Stimulated activated CD8-positive, alpha-beta memory T cell treated with anti-CD3 and anti-CD28 coated beads, Interleukin-4, amount 100 ng/mL, for 1 hour (primary cell): ENCODE measurements at places on chromosomes 16 and 17.

DNA sequence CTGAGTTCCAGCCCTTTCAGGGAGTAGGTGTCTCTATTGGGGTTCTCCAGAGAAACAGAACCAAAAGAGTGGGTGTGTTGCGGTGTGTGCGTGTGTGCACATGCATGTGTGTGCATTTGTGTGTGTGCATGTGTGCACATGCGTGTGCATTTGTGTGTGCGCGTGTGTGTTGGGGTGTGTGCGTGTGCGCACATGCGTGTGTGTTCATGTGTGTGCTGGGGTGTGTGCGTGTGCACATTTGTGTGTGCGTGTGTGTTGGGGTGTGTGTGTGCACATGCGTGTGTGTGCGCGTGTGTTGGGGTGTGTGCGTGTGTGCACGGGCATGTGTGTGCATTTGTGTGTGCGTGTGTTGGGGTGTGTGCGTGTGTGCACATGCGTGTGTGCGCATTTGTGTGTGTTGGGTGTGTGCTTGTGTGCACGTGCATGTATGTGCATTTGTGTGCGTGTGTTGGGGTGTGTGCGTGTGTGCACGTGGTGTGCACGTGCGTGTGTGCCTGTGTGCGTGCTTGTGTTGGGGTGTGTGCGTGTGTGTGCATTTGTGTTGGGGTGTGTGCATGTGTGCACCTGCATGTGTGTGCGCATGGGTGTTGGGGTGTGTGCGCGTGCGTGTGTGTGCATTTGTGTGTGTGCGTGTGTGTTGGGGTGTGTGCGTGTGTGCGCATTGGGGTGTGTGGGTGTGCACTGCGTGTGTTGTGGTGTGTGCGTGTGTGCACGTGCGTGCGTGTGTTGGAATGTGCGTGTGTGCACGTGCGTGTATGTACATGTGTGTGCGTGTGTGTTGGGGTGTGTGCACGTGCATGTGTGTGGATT is 38.4 kb upstream of the JPH3 start:
- no peak for DNase-seq

- no peak for DNase-seq
These were observed 11.4 kb downstream of the HSD3B7 start for GRCh38 chr16:30996324-30996984.

DNA sequence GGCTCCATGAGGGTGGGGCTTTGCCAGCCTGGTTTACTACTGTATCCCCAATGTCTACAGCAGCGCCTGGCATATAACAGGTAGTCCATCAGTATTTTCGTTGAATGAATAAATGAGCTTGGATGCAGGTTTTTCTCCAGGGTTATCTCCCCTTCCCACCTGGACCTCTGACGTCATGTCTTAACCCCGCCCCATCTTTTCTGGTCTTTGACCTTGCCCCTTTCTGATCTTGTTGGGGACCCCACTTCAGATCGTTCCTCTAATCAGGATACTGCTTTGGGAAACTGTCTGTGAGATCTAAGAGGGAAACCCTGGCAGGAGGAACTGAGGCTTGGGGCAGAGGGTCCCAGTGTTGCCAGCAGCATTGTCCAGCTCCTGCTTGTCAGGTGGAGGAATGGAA is 68.8 kb upstream of the GCSH start:
- no peak for DNase-seq

DNA sequence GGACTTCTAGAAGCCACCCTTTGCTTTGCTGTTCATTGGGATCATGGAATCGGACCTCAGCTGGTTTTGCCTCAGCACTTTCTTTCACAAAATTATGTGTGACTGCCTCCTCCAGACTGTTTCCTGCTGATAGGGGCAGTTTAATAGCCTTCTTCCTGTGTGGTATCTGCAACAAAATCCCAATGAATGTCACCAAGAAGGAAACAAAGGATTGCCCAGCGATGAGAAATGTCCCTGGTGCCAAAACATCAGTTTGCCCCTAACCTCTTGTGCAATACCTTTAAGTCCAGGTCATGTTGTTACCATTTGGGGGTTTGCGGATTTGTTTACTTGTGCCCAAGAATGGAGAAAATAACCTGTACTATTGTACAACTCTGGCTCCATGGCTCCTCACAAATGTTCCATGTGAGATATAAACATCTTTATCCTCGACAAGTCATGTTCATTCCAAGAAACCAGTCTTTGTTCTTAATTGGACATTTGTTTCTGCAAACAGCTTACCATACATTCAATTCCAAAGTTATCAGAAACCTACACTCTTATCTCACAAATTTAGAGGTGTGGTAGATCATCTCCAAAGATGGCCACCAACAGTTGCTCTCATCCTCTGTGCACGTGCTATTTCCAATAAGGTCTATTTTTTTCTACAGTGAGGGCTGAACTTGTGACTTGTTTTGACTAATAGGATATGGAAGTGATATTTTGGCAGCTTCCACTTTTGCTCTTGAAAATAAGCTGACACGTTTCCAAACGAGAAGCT is 14.8 kb downstream of the TAC4 start:
- no peak for DNase-seq

- no peak for DNase-seq
These were observed 154.8 kb upstream of the WSCD1 start for GRCh38 chr17:5915337-5915736.

GRCh38 chr17:34156401-34156740 is 98.7 kb upstream of the CCL2 start:
- no peak for DNase-seq

DNA sequence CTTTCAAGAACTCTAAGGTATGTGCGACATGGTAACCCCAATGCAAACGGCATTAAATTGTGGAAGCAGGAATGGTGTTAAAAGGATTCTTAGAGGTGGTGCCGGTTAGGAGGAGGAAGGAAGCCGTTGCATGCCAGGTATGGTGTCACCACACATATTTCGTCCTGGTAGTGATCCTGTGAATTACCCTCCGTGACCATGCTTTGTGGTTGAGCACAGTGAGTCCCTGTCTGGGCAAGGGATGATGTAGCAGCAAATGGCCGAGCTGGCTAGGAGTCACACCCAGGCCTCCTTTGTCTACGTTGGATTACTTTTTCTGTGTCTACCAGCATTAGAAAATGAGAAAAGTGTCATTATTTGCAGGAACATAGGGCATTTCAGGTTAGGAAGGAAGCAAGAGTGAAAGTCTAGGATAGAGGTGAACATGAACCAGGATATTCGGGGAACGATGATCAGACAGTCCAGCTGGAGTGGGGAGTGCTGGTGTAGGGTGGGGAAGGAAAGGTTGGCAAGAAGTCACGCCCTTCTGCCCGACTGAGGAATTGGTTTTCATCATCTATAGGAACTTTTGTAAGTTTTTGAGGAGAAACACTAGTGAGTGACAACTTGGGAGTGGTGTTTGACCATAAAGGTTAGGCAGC is 123.5 kb downstream of the PRKCA start:
- no peak for DNase-seq

DNA sequence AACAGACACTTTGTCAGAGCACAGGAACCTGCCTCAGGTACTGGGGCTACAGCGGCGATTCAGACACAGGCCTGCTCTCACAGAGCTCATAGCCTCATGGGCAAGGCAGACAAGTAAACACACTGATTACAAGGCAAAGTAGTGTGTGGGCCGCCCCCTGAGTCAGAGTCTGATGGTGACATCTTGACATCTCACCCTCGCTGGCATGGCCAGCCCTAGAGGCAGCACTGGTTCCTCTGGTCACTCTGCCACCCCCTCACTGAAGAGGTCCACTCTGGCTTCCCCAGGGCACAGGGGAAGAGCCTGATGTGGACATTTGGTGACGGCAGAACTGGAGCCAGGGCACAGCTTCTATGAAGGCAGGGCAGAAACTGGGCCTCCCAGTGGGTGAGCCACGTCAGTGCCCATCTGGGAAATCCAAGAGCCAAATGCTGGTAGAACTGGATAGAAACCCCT is 32.9 kb upstream of the TOB1 start:
- no peak for DNase-seq

DNA sequence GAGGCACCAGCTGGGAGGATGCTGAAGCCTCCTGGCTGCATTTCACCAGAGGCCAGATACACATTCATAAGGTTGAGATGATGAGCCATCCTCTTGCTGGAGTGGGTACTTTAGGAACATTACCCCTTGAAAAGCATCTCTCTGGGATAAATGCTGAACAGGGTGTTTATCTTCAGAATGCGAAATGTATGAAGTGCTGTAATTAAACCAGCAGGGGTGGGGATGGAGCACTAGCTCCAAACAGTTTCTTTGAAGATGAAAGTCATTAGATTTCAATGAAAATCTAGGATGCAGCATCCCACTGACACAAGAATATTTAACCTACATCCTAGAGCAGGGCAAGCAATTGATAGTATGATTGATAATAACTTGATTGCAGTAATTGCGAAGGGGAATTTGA is 158.1 kb downstream of the CYLD start:
- no peak for DNase-seq

DNA sequence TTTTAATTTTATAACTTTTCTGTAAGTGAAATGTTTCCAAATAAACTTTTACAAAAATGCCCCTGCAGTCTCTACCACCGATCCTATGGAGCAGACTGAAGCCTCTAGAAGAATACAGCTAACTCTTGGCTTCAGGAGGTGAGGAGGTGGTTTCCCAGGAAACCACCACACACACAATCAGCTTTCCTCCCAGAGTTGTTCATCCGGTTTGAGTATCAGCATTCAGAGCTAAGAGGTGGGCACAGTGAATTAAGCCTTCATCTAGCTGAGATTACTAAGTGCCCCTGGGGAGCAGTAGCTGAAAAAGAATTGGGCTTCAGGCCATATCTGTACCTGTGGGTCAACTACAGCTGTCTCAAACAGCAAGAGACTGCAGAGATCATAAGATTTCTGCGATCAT is 139.7 kb downstream of the AATF start:
- no peak for DNase-seq

DNA sequence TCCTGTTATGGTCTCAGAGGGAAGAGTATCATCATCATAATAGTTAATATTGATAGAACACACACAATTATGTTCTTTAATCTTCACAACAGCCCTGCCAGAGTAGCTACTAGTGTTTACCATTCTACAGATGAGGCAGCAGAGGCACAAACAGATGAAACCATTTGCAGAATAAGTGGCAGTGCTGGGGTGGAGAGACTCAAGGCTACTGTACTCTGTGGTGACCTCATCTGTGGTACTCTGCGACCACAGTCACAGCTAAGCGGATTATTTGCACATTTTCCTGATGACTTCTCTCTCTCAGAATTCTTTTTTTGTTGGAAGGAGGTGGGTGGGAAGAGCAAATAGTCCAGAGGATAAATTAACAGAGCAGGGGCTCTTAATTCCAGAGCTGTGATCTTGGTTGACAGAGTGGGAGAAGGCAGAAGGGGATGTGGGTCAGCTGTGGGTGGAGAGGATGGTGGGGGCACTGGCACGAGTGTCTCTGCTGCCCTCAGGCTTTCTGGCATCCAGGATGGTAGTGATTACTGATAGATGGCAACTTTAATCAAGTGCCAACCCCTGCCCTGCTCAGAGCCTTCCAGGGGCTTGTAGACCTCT is 41.8 kb downstream of the MRM1 start:
- no peak for DNase-seq

- no peak for DNase-seq
These were observed 1.2 kb upstream of the HSF4 start for GRCh38 chr16:67163164-67163998.

GRCh38 chr17:17944242-17944641 is 28.0 kb downstream of the TOM1L2 start:
- no peak for DNase-seq

DNA sequence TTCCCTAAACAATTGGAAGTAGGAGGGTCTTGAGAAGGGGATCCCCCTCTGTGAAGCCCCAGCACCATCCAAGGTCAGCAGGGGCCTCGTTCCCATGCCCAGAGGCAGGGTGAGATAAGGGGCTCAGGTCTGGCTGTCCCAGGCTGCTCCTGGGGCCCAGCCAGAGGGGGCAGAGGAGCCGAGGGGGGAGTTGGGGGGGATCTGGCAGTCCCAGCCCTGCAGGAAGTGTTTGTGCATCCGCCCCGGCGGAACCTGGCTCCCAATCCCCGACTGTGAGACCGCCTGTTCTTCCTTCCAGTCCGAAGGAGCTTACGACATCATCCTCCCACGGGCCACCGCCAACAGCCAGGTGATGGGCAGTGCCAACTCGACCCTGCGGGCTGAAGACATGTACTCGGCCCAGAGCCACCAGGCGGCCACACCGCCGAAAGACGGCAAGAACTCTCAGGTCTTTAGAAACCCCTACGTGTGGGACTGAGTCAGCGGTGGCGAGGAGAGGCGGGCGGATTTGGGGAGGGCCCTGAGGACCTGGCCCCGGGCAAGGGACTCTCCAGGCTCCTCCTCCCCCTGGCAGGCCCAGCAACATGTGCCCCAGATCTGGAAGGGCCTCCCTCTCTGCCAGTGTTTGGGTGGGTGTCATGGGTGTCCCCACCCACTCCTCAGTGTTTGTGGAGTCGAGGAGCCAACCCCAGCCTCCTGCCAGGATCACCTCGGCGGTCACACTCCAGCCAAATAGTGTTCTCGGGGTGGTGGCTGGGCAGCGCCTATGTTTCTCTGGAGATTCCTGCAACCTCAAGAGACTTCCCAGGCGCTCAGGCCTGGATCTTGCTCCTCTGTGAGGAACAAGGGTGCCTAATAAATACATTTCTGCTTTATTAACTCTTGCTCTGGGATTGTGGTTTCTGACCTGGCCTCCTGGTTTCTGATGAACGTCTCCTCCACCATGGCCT is 14.9 kb downstream of the GPRC5C start:
- no peak for DNase-seq

DNA sequence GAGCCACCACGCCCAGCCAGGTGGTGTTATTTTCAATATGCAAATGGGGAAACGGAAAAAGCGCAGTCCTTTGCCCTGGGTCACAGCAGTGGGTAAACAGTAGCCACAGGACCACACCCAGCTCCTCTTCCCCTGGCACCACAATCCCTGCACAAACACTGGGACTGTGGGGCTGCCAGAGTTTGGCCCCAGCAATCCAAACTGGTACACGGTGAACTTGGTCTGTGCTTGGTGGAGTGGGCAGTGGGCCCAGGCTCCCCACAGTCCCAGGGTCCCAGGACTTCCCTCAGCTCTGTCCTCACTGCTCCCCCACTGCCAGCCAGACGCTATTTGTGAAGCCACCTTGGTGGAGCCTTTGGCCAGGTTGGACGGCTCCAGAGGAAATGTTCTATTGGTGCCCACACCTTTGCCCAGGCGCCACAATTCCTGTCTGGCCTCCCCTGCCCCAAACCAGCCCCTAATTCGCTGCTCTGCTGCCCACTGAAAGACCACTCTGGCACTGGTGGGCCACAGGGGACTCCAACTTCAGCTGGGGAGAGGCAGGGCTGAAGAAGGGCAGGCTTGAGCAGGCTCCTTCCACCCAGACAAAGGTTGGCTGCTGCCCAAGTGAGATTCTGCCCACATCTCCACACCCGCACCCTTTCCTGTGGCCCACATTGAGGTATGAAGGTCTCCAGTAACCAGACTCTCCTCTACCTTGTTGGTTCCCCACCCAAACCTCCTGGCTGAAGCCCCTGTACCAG is 2.1 kb downstream of the CHAD start:
- no peak for DNase-seq

DNA sequence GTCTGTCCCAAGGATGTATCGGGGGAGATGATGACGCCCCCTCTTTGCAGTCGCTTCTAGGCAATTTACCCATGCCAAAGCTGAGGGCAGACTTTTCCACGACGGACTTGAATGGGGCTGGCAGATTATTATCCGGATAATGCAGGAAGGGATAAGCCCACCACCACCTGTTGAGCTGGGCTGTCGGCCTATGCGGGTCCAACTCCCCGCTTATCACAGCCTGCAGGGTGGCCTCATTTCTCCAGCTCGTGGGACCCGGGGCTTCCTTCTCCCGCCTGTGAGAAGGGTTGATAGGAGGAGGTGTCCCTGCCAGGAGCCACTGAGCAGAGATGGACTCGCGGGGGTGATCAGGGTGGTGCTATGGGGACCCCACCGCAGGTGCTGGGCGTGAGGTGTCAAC is 559 bp downstream of the CACNG5 start:
- no peak for DNase-seq

GRCh38 chr17:50865868-50866260 is 290 bp downstream of the TOB1 start:
- DNase-seq, result no peak

GRCh38 chr16:11497851-11498289 is 88.8 kb downstream of the LITAF start:
- no peak for DNase-seq
